Suppressor macrophage treated with lipopolysaccharide for 4 hours (primary cell): ENCODE measurements at places on chromosomes 5 and 9.

DNA sequence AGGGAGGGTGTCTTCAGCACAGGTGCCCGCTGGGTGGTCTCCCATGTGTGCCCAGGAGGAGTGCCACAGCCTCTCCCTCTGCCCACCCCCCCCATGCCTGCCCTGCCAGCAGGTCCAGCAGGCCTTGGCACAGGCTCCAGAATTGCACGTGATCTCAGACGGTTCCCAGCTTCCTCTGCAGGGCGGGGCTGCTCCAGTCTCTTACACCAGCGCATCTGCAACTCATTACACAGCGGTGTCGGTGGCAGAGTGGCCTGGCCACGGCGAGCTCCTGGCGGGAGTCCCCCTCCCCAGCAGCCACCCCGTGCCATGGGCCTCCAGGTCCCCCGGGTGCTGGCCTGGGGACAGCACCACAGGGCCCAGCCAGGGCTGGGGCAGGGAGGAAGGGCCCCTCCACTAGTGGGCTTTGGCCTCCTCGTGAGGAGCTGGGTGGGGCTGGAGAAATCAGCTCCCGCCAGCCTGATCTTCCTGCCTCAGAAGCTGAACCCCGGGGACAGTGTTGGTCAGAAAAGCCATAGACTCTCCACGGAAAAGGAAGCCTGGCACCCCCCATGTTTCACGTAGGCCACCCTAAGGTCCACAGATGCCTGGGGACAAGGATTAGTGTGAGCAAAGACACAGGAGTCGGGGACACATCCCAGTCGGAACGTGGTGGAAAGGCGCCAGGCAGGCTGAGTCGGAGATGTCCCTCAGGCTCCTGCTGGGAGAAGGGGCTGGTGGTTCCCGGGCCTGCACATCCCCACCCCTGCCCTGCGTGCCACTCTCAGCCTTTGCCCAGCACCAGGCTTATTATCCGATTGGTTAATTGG, 40.2 kb downstream of the RXRA start:
- peak; percentile 84 for DNase-seq

DNA sequence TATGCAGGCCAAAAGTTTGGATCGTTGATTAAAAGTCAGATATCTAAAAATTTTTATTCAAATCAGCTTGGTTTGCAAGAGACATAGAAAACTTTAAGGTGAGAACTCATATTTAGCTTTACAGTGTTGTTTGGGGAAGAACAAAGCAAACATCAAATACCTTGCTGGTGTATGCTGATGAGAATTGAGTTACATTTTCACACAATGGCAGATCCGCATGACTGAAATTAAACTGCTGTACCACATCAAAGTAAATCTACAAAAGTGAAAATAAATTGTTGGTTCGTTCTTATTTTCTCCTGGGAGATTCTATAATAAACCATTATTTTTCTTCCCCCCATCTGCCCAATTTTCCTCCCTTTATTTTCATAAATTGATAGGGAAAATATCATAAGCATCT, 198.2 kb upstream of the PCSK5 start:
- no peak for DNase-seq

DNA sequence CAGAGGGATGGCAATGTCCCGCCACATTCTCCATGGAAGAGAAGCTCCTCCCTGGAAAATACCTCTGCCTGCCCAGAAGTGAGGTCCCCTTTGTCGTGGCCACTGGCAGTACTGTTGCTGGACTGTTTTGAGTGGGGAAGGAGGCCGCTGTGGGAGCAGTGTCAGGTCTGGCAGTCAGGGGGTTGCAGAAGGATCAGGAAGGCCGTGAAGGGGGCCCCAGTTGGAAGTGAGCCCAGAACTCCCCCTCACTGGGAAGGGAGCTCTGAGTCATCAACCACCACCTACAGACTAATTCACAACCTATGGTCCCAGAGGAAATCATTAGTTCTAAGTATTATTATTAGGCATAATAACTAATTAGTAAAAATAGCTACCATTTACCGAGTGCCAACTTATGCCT, 200.4 kb downstream of the TTLL11 start:
- DNase-seq, result no peak

- DNase-seq, result peak; percentile 10
Measured at GRCh38 chr9:131977109-131977838, 102.4 kb downstream of the MED27 start.

DNA sequence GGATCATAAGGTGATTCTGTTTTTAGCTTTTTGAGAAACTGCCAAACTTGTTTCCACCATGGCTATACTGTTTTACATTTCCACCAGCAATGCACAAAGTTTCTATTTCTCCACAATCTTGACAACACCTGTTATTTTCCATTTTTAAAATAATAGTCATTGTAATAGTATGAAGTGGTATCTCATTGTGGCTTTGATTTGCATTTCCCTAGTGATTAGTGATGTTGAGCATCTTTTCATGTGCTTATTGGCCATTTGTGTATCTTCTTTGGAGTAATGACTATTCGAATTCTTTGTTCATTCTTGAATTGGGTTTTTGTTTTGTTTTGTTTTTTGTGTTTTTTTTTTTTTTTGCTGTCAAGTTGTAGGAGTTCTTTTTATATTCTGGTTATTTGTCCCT, 4.9 kb downstream of the GARNL3 start:
- no peak for DNase-seq

DNA sequence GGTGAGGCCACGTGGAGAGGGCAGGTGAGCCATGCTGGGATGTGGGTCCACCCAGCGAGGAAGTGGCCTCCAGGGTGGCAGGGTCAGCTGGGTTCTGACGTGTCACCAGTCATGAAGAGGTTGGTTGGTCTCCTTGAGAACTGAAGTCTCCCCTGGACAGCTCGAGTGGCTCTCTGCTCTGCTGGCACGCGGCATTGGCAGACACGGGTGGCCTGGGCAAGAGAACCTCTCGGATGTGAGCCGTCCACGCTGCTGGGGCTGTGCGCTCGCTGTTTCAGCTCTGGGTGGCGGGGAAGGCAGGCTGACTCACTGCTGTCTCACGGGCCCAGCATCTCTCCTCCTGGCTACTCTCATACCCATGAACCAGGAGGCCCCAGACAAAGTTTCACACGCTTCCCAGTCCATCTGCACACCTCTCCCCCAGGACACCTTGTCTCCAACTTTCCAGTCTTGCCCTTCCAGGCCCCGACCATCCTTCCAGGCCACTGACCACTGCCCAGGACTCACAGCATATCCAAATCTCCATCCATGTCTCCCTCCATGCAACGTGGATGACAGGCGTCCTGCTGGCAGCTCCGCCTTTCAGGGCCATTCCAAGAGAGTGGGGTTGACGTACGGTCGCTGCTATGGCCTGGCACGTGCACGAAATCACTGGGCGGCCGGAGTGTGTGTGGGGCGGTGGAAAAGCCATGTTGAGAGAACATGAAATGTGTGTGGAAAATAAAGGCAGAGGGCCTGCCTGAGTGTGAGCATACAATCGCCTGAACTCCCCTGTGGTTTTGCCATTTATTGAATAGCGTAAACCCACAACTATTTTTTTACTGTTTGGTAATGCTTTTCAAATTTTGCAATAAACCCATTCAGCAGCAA, 145.0 kb upstream of the COL5A1 start:
- no peak for DNase-seq

DNA sequence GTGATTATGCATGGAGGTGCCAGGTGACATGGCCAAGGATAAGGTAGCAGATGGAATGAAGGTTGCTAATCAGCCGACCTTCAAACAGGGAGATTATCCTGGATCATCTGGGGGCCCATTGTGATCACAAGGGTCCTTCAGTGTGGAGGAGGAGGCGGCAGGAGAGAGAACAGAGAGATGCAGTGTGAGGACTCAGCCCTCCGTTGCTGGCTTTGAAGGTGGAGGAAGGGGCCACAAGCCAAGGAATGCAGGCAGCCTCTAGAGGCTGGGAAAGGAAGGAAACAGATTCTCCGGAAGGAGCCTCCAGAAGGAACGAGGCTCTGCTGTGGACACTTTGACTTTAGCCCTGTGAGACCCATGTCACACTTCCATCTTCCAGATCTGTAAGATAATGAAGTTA, 27.4 kb upstream of the EEIG1 start:
- DNase-seq, result no peak

DNA sequence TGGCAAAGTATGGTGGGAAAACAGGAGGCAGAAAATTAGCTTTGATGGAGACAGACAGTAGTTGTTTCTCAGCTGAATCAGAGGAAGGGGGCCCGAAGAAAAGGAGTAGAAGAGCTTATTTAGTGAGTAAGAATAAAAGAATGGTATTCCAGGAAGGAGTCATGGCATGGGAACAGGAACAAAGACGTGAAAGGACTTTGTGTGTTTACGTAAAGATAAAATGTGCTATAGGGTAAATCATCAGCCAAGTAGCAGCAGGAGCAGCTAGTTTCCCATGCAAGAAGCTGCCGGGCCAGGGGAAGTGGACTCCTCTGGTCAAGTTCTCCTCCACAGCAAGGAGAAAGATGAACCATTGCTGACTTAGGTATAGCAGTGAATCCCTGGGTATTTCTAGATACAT, 454.5 kb downstream of the HINT1 start:
- no peak for DNase-seq

DNA sequence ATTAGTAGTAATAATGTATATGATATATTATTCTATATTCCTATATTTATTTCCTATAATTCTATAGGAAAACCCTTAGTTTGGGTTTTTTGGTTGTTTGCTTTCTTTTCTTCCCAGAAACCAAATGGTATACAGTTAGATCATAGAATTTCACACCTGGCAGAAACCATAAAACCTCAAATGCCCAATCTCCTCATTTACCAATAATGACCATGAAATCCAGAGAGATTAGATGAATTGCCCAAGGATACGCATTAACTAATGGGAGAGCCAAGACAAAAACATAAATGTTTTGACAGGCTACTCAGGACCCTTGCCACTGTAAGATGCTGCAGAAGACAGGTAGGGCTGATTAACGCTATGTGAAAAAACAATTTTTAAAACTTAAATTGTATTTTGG, 158.7 kb upstream of the FST start:
- DNase-seq, result no peak

- peak; percentile 87 for DNase-seq
Measured at GRCh38 chr5:75509956-75510355, 1.5 kb downstream of the CERT1 start.

DNA sequence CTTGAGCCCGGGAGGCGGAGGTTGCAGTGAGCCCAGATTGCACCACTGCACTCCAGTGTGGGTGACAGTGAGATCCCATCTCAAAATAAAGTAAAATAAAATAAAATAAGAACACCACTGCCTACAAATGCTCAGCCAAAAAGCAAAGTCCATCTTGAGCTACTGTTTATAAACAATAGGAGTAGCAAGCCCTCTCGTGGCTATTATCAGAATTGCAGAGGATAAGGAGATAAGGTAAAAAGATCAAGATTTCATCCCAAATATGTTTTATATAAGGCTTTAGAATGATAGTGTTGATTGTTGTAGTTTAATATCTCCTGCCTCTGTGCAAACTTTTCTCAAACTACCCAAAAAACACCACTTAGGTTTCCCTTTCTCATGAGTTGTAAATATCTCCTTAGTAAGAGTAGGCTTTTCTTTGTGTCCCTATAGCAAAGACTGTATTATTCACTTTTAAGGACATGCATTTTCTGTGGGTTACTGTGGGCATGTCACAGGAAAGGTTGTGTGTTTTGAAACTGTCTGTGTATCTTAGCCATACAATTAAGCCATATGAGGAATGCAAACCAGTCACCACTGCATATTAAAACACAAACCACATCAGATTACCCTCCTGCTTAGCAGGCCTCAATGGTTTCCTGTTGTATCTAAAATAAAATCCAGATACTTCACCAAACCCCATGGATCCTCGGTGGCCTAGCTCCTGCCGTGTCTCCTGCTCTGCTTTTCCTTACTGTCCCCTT, 31.8 kb upstream of the CKS2 start:
- peak; percentile 73 for DNase-seq

GRCh38 chr9:104747565-104748358, at the start of gene NIPSNAP3A:
NIPSNAP3A (plus strand) TSS chr9:104747683; CDS start chr9:104747793, 110 bp downstream.
- DNase-seq, result peak; percentile 91

GRCh38 chr9:70092190-70092589, 48.5 kb downstream of the MAMDC2 start:
- no peak for DNase-seq

DNA sequence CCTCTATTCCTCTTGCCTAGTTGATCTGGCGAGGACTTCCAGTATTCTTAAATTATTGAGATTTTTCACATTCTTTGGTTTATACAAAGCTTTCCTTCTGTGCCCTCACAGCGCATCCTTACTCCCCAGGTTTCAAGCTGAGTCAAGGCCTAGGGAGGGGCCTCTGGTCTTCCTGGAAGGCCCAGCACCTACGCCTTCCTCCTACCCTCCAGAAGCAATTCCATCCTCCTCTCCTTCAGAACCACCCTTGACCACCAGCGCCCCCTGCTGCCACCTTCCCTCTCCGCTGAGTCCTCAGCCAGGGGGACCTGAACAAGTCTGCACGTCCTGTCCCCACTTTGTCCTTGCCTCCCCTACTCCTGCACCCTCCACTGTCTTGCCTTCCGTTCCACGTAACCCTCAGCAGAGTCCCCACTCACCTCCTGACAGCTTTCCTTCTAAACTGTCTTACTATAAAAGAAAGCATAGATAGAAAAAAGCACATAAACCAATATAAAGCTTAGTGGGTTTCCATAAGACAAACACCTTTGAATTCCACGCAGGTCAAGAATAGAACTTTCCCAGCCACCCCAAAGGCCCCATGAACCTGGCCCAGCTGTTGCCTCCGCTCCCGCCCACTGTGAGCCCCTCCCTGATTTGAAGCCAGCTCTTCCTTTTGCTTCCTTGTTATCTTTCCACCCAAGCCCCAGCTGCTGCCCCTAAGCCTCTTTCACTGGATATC, 63.0 kb upstream of the CTSL start:
- DNase-seq, result peak; percentile 72

GRCh38 chr9:83469722-83470121, 68.5 kb downstream of the FRMD3 start:
- DNase-seq, result no peak

DNA sequence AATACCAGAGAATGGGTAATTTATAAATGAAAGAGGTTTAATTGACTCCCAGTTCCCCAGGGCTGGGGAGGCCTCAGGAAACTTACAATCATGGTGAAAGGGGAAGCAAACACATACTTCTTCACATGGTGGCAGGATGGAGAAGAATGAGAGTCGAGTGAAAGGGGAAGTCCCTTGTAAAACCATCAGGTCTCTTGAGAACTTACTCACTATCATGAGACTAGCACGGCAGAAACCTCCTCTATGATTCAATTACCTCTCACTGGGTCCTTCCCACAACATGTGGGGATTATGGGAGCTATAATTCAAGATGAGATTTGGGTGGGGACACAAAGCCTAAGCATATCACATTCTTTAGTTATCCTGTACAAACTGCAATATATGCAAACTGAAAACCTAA, 609.4 kb downstream of the MTRR start:
- DNase-seq, result no peak

GRCh38 chr9:112839331-112839730, 51.3 kb downstream of the SLC46A2 start:
- DNase-seq, result peak; percentile 63

GRCh38 chr9:123872710-123873109, 57.2 kb downstream of the DENND1A start:
- DNase-seq, result no peak
